Stimulated activated CD8-positive, alpha-beta memory T cell treated with anti-CD3 and anti-CD28 coated beads, Interleukin-4, amount 100 ng/mL, for 1 hour (primary cell): ENCODE measurements at places on chromosomes 5 and 9.

DNA sequence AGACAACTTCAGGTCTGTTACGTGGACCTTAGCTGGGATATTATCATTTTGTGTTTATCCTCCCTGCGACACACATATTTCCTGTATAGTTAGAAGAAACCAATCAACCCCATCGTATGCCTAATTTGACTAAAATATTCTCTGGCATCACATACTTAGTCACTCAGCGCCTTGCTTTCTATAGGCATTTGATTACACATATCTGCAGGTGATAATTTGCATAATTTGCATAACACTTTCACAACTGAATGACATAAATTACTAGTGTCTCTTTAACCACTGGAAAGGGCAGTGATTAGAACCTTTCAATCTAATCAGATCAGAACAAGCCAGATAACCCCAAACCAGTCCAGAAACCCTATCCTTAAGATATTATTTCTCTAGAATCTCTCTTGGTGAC is 390.2 kb downstream of the TLR4 start:
- DNase-seq = no peak

- no peak for DNase-seq
These were observed 25.9 kb upstream of the IL17B start for GRCh38 chr5:149404746-149405549.

GRCh38 chr9:99360026-99360425 is 137.9 kb downstream of the SEC61B start:
- no peak for DNase-seq

- DNase-seq = no peak
These were observed 174.3 kb downstream of the PAPPA start for GRCh38 chr9:116327701-116328405.

- DNase-seq = no peak
These were observed 6.0 kb upstream of the NIPBL start for GRCh38 chr5:36870399-36871040.

GRCh38 chr5:14873093-14873492 is 1.5 kb upstream of the ANKH start:
- no peak for DNase-seq

- DNase-seq = no peak
These were observed 2.7 kb downstream of the SHB start for GRCh38 chr9:38066197-38066913.

DNA sequence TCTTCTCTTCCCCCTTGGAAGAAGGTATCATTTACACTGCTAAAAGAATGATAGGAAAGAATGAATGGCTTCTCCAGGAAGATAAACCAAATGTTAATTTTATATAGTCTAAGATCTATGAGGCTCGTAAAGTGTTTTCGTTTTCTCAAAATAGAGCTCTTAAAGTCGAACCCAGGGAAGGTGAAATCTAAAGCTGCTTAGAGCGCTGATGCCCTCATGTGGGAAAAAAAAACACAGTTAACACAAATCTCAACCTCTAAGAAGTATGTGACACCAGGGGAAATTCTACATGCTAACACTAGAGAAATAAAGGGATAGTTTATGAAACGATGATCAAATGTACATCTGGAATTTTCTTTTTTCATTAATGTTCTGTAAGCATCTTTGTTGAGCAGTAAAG is 257.9 kb downstream of the RASEF start:
- no peak for DNase-seq

DNA sequence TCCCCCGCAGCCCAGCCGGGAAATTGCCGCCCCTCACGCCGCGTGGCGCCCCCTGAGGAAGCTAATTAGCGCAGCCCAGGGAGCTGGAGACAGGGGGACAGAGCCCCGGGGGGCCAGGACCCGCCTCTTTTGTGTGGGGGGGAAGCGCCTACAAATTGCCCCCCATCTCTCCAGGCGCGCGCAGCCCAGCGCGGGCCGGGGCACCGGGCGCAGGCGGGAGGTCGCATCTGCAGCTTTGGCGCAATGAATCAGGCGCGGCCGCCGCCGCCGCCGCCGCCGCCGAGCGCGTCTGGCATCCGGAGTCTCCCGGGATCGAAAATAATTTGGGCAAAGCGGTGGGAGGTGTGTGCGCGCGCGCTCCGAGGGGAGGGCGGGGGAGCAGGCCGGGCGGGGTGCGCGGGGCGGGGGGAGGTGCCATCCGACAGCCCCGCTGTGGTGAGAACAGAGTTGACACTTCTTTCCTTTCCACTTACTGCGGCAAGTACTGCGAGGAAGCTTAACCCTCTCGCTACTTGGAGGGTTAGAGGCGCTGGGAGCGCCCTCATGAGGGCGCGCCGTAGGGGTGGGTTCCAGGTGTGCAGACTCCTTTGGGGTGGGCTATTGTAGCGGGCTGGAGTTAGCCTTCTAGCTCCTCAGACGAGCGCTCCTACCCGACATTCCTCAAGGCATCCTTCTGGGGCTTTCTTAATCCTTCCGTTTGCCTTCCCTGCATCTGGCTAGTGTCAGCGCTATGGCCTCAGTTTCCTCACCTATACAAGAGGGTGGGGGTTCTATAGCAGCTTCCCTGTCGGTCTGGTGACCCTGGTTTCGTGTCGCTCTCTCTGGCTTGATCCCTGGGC is 63.1 kb downstream of the CXXC5 start:
- DNase-seq = no peak

DNA sequence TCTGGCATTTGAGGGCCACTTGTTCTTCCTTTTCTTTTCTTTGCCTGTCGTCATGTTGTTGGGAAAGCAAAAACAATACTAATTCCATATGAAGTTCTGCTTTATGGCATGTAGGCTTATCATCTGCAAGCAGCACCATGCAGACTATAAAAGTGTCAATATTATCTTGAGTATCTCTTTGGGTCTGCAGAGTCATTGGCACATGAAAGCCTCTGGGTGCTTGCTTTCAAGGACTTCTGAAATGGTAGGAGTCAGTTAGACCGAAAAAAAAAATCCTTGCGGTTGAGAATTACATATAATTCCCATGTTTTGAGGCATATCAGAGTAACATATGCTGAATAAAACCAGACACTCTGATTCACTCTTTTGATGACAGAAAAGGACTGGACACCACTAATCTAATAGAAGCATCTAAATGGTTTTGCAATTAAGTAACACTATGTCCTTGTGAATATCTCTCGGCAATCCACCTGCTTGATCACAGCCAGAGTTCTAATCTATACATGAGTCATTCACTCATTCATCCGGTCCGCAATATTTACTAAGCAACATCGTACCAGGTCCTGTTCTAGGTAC is 44.4 kb downstream of the GNAQ start:
- DNase-seq = no peak

GRCh38 chr9:116661037-116661954 is 25.8 kb upstream of the TRIM32 start:
- no peak for DNase-seq

DNA sequence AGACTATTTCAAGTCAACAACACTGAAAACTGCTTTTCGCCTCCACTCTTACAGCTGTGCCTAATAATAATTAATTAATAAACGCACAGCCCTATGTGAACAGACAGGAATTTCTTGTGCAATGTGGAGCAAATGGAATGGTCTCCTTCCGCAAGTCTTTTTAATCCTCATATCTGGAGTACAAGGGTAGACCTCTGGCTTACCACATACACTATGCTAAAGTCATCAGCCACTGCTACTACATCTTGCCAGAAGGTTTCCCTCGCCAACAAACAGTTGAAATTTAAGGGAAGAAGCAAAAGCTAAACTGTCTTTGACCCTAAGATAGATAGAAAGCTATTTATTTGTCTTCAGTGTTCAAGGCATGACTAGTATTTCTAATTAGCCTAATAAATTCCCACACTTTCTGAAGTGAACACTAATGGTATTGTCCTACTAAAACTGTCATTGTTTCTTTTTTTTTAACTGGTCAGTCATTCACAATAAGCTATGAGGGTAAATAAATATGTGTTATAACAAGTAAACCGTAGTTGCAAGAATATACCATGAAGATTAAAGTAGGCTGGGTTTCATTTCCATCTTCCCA is 63.9 kb downstream of the GOLPH3 start:
- no peak for DNase-seq

DNA sequence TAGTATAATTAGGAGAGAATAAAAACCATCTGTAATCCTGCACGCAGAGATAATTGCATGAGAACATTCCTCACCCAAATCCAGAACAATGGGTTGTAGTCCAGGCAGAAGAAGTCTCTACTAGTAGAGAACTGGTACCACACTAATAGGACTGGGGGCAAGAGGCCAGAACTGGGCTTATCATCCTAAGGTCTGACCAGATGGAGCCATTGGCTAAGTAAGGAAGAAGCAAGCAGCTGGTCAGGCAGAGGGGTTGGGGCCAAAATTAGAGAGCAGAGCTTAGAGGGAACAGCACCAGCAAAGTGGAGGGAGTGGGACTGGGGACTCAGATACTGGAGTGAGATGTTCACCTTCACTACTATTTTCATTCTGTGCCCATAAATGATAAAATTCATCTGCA is 35.4 kb upstream of the MAP1B start:
- DNase-seq = no peak

- no peak for DNase-seq
These were observed 43.2 kb downstream of the MAT2B start for GRCh38 chr5:163548649-163549048.

- no peak for DNase-seq
These were observed 138.8 kb upstream of the COL5A1 start for GRCh38 chr9:134502809-134503211.

DNA sequence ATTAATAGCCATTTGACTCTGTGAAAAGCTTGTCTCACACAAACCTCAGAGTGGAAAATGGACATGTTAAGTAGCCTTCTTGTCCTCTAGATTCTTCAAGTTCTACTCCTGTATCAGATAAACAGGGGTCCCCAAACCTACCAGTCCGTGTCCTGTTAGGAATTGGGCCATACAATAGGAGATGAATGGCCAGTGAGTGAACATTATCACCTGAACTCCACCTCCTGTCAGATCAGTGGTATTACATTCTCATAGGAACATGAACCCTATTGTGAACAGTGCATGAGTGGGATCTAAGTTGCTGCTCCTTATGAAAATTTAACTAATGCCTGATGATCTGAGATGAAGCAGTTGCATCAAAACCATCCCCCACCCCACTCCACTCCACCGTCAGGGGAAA is 136.3 kb downstream of the TMEM232 start:
- DNase-seq = no peak

DNA sequence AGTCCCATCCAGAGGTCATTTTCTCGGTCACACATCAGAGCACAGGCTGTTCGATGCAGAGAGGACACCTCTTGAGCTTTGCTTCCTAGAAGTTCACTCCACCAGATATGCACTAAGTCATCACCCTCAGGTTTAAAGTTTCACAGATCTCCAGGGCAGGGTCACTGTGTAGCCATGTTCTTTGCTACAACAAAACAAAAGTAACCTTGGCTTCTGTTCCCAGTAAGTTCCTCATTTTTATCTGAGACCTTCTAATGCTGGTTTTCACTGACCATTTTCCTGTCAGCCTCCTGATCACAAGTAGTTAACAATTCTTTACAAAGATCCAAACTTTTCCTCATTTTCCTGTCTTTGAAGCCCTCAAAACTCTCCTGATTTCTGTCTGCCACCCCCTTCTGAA is 97.5 kb upstream of the CTSV start:
- no peak for DNase-seq

DNA sequence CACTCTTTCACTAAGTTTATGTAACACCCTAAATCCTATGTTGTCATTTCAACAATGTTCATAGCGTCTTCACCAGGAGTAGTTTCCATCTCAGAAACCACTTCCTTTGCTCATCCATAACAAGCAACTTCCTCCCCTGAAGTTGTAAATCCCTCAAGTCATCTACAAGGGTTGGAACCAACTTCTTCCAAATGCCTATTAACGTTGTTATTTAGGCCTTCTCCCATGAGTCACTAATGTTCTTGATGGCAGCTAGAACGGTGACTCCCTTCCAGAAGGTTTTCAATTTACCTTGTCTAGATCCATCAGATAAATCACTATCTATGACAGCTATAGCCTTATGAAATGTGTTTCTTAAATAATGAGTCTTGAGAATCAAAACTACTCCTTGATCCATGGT is 73.3 kb upstream of the TARS1 start:
- no peak for DNase-seq

GRCh38 chr9:111078391-111079038 is 40.2 kb upstream of the LPAR1 start:
- DNase-seq = no peak

- no peak for DNase-seq
These were observed 47.2 kb upstream of the TTC23L start for GRCh38 chr5:34791761-34792244.

GRCh38 chr5:14322437-14323187 is 179.5 kb downstream of the TRIO start:
- DNase-seq = no peak

- no peak for DNase-seq
These were observed 142.6 kb downstream of the SAXO1 start for GRCh38 chr9:18890372-18890771.

- no peak for DNase-seq
These were observed 89.0 kb downstream of the ASTN2 start for GRCh38 chr9:117325831-117326230.

DNA sequence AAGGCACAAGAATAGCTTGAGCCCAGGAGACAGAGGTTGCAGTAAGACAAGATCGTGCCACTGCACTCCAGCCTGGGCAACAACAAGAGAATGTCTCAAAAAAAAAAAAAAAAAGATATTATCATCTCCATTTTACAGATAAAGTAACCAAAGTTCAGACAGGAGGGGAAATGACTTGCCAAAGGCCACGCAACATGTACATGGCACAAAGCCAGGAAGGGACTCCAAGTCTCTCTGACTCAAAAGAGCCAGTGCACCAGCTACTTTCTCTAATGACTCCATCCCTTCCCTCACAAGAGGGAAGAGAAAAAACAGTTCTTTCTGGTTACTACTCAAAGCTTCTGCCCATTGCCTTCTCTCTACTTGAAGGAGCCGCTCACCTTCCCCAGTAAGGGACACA is 34.1 kb downstream of the SIL1 start:
- no peak for DNase-seq

- DNase-seq = no peak
These were observed 4.5 kb downstream of the ELAVL2 start for GRCh38 chr9:23821375-23822181.

- no peak for DNase-seq
These were observed 984 bp downstream of the STXBP1 start for GRCh38 chr9:127612939-127613582.

GRCh38 chr5:102231693-102232619 is 64.1 kb downstream of the SLCO4C1 start:
- no peak for DNase-seq

GRCh38 chr9:99044827-99045226 is 60.1 kb upstream of the TGFBR1 start:
- DNase-seq = no peak

- DNase-seq = no peak
These were observed 147.0 kb downstream of the GLIS3 start for GRCh38 chr9:4152876-4153275.

DNA sequence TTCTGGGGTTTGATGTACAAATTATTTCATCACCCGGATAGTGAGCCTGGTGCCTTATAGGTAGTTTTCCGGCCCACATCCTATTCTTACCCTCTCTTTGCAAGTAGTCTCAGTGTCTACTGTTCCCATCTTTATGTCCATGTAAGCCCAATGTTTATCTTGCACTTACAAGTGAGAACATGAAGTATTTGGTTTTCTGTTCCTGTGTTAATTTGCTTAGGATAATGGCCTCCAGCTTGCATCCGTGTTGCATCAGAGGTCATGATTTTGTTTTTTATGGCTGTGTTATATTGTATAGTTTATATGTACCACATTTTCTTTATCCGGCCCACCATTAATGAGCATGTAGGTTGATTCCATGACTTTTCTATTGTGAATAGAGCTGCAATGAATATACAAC is 136.5 kb downstream of the PRR16 start:
- DNase-seq = no peak
